Endodermal cell (in vitro differentiated cells): ENCODE measurements at places on chromosomes 7 and 10.
A peak's percentile ranks its signal among the peaks of the same experiment; 100 is the strongest.

DNA sequence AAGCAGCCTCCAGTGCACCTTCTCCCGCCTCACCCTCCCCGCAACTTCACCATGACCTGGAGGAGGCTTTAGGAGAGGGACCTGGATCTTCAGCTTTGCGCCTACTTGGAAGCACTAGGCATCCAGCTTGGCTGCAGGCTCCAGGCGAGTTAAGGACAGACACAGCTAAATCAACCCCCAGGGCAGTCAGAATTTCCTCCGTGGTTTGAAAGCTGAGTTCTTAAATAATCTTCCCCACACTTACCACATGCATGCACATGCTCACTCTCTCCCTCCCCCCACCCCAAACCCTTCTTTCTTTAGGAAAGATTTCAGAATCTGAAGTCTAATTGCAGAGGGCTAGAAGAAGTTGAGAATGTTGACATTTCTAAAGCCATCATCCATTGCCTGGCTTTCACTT, 36.7 kb upstream of the LRRC4 start:
- DNase-seq, result no peak

DNA sequence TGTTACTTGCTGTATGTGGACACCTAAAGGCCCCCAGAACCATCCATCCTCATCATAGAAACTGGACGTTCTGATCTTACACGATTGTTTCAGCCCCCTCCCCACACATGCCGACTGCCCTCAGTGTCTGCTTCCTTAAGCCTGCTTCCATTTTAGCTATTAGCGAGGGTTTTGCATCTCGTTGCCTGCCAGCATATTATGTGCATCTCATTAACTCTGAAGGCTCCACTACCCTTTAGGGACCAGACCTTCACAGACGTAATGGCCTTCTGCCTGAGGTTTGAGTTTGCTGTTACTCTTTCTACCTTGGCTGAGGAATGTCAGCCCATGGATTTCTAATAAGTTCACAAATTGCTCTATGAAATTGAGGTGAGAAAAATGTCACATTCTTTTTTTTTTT, 53.9 kb upstream of the LRGUK start:
- DNase-seq, result no peak

DNA sequence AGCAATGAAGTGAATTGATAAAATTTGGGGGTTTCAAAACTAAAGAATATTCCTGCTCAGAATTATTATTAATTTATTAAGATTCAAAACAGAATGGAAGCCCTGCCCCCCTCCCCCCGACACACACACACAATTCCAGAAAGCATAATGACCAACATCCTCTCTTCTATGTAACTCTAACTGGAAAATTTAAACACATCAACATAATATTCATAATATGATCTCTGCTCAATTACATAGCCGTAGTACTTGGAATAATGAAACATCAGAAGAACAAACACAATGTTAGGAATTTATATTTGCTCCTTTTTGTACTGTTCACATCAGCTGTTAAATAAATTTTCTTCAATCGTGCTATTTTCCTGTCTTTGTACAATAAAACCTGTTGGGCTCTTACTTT, 20.8 kb downstream of the PCLO start:
- no peak for DNase-seq

DNA sequence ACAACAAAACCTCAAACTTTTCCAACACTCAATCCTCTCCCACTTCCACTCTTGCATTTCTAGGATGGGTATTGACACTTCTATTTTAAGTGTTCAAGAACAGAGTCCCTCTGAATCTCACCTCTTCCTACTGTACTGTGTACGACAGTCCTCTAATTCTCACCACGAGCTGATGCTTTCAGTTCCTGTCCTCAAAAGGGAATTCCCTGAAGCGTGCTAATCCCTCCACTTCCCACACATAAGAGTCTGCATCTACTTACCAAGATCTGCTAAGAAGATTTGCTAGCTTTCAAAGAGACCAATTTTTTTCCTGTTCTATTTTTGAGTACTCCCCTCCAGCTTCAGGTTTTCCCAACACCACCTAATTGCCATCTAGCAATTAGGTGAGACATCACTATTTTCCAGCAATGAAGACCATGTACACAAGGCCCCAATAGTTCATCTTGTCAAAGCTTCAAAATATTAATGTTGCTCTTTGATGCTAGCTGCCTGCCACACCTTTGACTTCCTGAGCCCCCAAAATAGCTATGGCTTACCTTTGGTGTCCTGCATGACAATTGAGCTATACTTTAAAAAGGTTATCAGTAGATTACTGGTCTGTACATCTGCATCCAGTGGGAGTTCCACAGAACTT, 54.4 kb downstream of the ARMH3 start:
- DNase-seq, result no peak

DNA sequence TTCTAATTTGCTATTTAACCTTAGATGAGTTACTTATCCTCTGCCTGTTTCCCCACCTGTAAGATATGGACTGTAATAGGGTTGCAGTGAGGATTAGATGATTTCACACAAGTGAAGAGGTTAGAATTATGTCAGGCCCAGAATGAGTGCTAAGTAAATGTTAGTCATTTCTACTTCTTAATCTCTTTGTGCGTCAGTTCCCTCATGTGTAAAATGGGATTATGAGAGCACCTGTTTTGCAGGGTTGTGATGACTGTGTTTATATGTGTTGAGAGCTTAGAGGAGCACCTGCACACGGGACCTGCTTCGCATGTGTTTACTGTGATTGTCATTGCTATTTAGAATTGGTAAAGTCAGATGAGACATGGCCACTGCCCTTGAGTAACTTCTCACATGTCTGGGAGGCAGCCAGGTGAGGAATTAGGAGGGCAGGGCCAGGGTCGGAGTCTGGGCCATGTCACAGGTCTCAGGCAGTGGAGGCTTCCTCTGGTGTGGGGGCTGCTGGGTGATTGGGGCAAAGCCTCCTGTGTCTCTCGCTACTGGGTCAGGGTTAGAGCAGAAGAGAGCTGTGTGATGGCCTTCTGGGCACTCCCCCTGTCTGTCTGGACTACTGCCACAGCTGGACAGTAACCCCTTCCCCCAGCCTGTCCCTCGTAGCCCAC, 106.7 kb downstream of the WDFY4 start:
- no peak for DNase-seq

GRCh38 chr7:110534241-110534931, 556.5 kb upstream of the LRRN3 start:
- DNase-seq, result no peak

GRCh38 chr10:1403508-1404322, 333.6 kb downstream of the ADARB2 start:
- DNase-seq, result peak; percentile 85

DNA sequence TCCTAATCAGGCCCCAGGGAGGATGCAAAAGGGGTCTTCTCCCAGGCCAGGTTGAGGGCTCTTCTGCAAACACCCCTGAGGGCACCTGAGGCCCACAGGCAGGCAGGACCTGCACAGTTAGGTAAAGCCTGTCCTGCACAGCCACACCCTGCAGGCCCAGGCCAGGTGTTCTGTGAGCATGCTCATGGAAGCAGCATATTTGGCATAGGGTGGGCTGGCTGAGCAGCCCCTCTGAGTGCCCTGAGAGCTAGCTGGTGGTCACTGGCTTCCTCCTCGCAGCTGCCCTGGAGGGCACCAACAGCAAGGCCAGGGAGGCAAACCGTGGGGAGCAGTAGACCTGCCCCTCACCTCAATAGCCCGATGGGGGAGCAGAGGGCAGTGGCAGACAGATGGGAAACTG, 3.7 kb upstream of the RET start:
- no peak for DNase-seq

DNA sequence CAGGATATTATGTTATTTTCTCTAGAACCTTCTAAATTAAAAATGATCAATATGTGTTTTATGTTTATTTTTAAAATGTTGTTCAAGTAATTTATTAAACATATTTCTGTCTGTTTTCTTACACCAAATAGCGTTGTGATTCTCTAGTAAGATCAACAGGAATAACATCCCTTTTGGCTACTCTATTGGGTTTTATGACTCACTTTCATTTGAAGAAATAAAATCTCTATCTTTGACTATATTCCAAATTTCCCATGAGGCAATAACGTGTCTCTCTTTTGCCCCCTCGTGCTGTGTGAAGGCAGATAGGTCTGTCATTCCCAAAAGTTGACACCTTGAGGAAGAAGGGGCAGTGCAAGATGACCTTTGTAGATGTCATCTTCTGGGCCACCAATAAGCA, 40.9 kb downstream of the ITGA8 start:
- no peak for DNase-seq

DNA sequence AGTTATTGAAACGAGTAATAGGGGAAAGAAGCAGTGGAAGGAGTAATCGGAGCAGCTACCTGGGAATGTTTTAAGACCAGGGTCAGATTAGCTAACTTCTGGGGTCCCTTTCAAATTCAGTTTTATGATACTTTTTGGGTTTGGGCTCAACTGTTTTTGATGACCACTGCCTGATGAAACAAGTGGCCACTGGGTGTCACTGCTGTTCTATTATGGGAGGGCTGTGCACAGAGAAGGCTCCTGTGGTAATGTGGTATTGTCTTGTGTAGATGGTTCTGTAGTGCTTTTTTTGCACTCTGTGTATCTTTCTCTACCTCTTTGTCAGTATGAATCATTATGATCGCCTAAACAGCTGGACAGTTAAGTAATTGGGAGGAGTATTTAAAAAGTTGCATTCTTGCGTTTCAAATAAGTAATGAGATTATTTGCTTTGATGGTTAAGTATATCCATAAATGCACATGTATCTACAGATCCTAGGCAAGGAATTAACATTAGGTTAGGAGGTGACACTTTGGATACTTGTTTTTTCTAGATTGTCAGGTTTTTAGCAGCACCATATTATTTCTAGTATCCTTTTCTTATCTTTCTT, 128.4 kb downstream of the ABCA13 start:
- peak; percentile 85 for DNase-seq

DNA sequence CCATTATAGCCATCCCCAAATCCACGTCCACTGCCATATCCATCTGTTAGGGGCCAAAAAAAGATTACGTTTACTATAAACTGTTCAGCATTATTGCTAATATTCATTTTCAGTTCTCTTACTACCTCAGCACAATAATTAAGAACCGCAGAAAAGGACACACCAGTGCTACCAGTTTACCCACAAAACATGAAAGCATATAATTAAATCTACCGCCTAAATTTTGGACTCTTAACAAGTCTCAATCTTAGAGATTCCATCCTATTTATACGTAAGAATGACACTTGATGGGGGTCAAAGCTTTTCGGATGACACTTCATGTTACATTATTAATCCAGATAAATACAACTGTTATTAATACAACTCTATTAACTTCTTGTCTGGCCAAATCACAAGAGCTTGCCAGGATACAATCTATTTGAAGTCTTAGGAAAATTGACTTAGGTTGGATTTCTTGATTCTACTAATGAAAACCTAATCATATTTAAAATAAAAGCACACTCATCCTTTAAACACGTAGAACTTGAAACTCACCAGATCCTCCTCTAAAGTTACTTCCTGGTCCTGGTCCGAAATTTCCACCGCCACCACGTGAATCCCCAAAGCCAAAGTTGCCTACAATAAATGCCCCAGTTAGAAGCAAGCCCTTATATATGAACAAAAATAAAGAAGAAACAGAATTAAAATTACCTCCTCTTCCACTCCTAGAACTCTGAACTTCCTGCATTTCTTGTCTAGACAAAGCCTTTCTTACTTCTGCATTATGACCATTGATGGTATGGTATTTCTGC, 4.5 kb downstream of the HNRNPA2B1 start:
- no peak for DNase-seq

GRCh38 chr7:152597507-152597906, 78.4 kb downstream of the XRCC2 start:
- DNase-seq, result no peak

GRCh38 chr10:7942316-7942715, 112.2 kb upstream of the GATA3 start:
- no peak for DNase-seq

DNA sequence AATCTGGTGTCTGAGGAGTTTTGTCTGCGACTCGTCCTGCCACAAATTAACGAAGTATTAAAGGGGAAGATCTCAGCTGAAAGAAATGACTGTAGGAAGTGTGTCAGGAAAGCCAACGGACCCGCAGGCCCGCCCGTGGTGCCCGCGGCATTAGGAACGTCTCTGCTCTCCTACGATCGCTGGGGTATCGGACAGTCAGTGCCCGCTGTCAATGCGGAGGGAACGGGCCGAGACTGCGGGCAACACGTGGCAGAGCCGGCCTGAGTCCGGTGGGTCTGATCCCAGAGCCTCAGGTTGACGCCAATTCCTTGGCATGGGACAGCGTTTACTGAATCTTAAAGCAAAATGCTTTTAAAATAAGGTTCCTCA, 128.7 kb downstream of the KBTBD2 start:
- peak; percentile 54 for DNase-seq

DNA sequence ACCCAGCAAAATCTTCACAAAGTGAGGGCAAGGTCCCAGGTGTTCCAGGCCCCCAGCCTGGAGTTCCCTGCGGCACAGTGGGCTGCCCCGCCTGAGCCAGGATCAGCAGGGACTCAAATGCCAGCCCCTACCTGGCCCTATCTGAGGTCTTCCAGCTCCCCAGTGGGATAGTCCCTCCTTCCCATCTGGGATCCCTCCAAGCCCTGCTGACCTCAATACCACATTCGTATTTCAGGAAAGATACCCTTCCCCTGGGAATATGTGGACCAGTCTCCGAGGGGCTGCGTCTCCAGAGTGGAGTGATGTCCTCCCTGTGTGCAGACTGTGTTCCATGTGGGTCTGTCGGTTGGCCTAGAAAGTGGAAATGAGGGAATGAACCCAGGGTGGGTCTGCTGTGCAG, 40.9 kb downstream of the ELFN1 start:
- no peak for DNase-seq

GRCh38 chr10:77297393-77297739, 340.2 kb downstream of the KCNMA1 start:
- DNase-seq, result no peak

GRCh38 chr10:58513188-58514110, 777 bp downstream of the BICC1 start:
- peak; percentile 71 for DNase-seq

DNA sequence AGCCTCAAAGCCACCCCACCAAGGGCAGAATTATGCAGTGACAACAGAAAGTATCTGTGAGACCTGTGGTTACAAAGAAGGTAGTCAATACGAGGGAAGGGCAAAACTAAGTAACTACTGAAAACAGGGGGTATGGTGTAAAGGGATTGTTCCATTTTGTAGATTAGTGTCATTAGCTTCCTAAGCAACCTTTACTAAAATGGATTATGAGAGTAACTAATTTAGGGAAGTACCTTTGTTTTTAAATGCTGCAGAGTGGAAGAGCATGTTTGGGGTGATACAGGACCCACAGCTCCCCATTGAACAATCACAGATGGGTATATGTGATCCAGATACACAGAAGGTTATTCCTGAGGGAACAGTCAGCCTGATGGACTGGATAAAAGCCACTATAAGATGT, 51.3 kb upstream of the TAC1 start:
- DNase-seq, result no peak

DNA sequence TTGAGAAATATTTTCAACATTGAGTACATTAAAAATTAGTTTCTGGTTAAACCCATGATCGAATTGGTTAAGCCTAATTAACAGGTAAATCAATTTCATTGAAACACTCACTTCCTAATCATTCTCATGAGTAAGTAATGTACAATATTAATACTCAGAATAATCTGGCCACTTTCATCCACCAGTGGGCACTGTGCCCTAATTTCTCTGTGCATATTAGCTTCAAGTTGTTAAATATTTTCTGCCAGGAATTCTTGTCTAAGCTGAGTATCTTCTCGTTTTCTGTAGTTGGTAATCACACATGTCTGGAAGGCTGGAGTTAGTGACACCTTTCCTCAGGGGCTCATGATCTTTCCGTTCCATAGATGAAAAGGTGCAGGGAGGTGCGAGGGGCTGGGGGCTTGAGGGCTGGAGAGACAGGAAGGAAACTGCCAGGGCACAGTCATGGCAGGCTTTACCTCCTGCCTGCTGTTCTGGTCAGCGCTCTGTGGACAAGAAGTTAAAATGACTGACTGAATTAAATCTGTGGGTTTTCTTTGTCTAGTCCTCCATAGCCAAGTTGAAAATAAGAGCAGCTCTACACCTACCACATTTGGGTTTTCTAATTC, 71.9 kb downstream of the WIPF3 start:
- no peak for DNase-seq
